ENCODE measurements at places on chromosomes 3 and 15.

- no peak for DNase-seq
Observed at GRCh38 chr3:189659571-189659970, 28.4 kb downstream of the TP63 start.

DNA sequence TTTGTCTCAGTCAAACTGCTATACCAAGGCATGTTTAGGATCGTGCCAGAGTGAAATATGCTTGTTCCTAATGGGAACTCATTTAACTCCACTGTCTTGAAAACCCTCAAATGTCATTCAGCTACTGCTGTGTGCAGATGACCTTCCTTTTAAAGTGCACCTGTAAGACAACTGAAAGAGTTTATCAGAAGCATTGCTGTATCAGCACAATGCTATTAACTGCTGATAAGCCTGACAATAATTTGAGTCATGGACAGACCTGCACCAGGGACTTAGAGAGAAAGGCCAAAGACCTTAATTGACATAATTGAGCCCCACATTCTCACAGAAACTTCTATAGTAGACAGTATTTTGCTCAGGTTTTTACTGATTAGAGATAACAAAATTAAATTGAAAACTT is 557.9 kb downstream of the DIPK2A start:
- DNase-seq: no peak

- no peak for DNase-seq
Observed at GRCh38 chr3:98730886-98731537, 32.1 kb upstream of the ST3GAL6 start.

GRCh38 chr3:149783576-149783975 is 8.8 kb downstream of the ANKUB1 start:
- no peak for DNase-seq

- DNase-seq: peak; percentile 37
Observed at GRCh38 chr15:89143503-89144162, 55.4 kb downstream of the ABHD2 start.

- DNase-seq: no peak
Observed at GRCh38 chr15:41001524-41002214, 48.4 kb downstream of the CHAC1 start.

- no peak for DNase-seq
Observed at GRCh38 chr3:172254542-172254941, 193.7 kb downstream of the GHSR start.

DNA sequence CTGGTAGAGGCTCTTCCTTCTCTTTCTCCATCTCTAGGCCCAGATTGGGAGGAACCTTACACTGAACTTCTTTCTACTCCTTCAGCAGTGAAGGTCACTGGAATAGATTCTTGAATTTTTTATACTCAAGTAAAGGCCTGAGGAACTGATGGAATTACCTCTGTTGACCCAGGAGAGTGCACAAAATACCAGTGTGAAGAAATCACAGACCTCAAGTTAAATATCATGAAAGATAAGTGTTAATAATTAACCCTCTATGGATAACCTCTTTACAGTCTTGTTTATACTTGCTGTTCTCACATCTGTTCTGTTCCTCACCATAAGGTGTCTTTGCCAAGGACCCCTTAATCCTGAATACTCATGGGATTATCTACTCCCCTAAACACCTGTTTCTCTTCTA is 244.4 kb upstream of the STAC start:
- no peak for DNase-seq

GRCh38 chr15:44883199-44883877 is 73.1 kb upstream of the TERB2 start:
- no peak for DNase-seq

DNA sequence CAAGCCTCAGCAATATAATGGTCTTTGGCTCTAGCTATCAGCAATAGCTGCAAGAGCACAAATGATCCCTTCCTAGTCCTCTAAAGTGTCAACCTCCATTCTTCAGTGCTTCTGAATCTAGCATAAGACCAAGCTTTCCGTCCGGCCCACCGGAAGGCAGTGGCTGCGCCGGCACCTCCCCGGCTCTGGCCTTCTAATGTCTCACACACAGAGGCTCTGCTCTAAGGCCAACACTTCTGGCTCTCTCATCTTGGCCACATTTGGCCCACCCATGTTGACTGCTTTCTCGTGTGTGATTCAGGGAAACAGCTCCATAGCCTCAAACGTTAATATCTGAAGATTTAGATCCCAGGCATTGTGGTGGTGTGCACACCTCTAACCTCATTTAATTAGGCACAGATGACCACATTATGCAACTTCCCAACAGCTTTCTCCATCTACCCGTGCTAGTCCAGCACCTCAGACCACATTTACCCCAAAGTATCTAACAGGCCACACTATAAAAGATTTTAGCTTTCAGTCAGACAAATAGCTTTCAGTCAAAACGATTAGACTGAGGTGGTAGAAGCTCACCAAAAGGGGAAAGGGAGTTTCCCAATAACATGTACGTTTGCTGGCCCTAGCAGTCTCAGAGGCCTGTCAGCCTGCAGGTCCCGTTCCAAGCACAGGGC is 19.3 kb downstream of the SLC51A start:
- no peak for DNase-seq

DNA sequence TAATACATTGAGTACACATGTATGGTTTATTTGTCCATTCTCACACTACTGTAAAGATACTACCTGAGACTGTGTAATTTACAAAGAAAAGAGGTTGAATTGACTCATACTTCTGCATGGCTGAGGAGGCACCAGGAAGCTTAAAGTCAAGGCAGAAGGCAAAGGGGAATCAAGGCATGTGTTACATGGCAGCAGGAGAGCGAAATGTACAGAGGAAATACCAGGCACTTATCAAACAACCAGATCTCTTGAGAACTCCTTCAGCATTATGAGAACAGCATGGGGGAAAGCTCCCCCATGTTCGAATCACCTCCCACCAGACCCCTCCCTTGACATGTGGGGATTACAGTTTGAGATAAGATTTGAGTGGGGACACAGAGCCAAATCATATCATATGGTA is 666.3 kb downstream of the ZBBX start:
- DNase-seq: no peak

GRCh38 chr3:109045271-109046040 is 72.5 kb downstream of the MORC1 start:
- no peak for DNase-seq

GRCh38 chr3:112633191-112633590 is 7.8 kb downstream of the CCDC80 start:
- DNase-seq: no peak

GRCh38 chr3:124792341-124793040 is 62.2 kb downstream of the UMPS start:
- no peak for DNase-seq

DNA sequence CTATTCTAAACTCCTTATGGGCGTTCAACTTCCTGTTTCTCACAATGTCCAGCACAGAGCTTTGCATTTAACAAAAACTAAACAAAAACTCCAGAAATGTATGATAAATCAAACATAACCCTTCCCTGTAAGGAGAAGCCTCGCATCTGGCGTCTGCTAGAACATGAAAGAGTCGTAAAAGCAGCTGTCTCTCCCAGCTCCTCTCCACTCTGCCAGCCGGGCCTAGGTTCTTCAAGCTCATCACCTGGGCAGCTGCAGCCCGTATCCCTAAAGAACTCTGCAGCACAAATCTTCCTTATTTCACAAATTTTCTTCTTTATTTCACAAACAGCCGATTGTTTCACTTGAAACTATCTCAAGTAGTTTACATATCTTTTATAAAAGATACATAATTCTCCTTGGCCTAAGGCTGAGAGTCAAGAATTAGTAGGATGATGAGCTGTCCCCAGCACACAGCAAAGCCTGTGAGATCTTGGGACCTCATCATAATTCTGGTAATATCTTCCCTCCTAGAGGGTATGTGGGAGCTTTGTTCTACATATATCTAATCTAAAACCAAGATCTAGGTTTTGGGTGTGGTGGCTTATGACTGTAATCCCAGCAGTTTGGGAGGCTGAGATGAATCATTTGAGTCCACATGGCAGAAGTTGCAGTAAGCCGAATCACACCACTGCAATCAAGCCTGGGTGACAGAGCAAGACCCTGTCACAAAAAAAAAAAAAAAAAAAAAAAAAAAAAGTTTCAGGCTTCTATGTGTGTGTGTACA is 35.3 kb downstream of the ANXA2 start:
- peak; percentile 77 for DNase-seq

- no peak for DNase-seq
Observed at GRCh38 chr15:47674586-47675232, 42.6 kb upstream of the SEMA6D start.

GRCh38 chr15:44727485-44728231 is 8.7 kb upstream of the TRIM69 start:
- peak; percentile 62 for DNase-seq

- DNase-seq: peak; percentile 87
Observed at GRCh38 chr3:152298393-152299248, 29.9 kb downstream of the MBNL1 start.

GRCh38 chr3:56296361-56296760 is 171.9 kb downstream of the ERC2 start:
- DNase-seq: no peak

DNA sequence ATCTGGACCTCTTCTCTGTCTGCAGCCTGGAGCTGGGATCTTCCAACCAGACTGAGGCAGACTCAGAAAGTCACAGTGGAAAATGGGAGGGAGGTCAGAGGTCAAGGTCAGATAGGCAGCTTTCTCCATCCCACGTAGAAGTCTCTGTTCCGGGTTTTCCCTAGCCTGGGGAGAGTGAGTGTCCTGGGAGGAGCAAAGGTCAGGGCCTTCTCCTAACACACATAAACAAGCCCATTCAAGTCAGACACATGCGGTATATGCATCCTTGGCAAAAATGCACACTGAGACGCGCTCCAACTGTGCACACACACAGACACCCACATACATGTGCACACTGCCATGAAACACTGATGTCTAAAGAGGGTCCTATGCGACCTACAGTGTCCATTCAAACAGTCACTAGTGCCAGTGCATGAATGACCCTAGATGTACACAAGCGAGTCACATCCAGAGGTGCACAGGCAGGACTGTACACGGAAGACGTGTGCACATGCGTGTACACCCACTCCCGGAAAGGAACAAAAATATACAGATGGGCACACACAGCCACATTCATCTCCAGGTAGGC is 681 bp downstream of the TWF2 start:
- no peak for DNase-seq

DNA sequence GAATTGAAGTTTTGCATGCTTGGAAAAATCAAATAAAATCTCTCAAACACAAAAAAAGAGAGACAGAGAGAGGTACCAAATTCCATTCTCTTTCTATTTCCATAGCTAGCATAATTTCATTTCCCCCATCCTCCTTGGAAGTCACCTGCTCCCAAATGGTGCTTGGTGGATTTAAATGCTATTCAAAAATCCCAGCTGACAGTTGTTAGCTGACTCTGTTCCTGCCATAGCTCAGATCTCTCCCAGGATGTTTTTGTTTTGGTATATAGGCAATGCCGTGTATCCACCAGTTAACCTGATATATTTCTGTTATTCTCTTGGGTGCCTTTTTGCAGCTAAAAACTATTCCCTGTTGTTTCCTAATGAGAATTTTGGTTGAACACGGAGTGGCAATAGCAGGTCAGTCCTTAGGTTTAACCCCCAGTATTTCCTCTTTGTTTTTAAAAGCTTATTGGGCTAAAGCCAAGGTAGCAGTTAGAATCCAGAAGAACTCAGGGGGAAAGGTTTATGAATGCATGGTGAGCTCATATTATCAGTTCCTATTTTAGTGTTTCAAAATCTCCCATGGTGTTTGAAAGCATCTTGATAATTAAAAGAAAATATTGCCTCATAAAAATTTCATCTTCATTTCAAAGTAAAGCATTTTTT is 240.0 kb upstream of the GBE1 start:
- no peak for DNase-seq

GRCh38 chr15:70156671-70157271 is 59.1 kb upstream of the TLE3 start:
- no peak for DNase-seq

GRCh38 chr3:135081856-135082434 is 286.9 kb downstream of the EPHB1 start:
- DNase-seq: no peak

GRCh38 chr3:104436506-104436905 is 930.2 kb upstream of the ALCAM start:
- DNase-seq: no peak

- no peak for DNase-seq
Observed at GRCh38 chr3:52044869-52045619, 11.3 kb downstream of the DUSP7 start.

GRCh38 chr3:16508243-16508578 is 5.3 kb downstream of the RFTN1 start:
- no peak for DNase-seq

DNA sequence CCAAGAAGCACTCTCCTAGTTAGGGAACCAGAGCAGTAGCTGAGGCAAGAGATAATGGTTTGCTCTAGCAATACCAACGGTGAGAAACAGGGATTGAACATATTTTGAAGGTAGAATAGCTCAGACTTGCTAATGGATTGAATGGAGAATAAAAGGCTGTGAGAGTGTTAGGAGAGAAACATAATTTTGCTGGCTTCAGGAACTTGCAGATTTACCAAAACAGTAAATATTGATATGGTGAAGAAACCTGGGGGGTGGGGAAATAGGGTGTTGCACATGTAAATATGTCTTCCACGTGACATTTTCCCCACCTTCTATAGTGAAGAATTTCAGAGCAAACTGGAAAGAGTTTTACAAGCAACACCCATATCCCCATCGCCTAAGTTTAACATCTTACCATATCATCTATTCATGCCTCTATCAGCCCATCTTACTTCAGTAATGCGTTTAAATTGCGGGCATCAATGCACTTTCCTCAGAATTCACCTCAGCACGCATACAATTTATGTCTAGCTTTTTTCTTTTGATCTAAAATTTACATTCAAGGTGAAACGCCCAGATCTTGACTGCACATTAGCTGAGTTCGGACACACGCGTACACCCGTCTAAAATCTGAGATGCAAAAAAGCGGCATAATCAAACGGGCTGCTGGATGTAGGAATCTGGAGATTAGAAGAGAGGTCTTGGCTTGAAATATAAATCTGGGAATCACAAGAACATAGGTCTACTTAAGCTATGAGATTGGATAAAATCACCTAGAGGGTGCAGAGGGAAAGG is 891 bp upstream of the NR1D2 start:
- DNase-seq: peak; percentile 1

DNA sequence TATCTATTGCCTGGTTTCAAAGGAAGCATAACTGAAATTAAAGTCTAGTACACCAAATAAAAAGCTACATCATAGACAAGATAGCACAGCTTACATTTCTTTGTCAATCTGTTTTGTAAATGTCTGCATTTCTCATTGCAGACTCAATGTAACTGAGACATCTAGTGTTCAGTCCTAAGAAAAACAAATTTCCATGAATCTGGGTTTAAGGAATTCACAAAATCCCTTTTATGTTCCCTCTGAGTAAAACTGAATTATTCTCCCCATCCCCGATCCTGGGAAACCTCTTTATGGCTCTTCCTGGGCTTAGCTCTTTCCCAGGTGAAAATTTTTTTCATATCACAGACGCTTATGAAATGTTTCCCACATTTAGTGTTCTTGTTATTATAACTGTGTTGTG is 21.6 kb upstream of the RASA2 start:
- no peak for DNase-seq

DNA sequence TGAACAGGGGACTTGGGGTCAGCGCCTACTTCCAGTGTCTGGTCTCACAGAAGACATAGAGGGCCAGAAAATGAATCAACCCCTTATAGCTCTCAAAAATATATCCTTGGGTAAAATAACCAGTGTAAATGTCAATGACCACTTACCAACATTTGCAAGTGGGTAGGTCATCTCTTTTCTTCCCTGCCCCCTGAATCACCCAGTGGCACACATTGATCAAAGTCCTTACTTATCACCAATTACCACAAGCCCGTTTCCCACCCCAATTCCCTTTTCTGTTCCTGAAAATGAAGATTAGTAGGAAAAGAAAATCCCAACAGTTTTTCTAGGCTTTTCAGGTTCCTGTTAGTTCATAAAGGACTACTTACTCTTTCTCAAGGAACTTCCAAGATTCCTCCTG is 70.5 kb upstream of the HEG1 start:
- no peak for DNase-seq

- no peak for DNase-seq
Observed at GRCh38 chr3:146470425-146470990, 1.1 kb upstream of the PLSCR2 start.
